ENCODE measurements at places on chromosomes 3 and 15. TPM values are rescaled to one million over a fixed set of nuclear protein-coding genes. Genes with fewer than 3 reads are reported as not detected.

The CCNDBP1 gene
- 39.0 TPM for total RNA-seq

The DENND4A gene
- total RNA-seq = 11.1 TPM

The GTF2A2 gene
- 19.0 TPM for total RNA-seq

GRCh38 chr3:118531816-118532215 lies 502.8 kb downstream of the IGSF11 start:
- no peak for DNase-seq

DNA sequence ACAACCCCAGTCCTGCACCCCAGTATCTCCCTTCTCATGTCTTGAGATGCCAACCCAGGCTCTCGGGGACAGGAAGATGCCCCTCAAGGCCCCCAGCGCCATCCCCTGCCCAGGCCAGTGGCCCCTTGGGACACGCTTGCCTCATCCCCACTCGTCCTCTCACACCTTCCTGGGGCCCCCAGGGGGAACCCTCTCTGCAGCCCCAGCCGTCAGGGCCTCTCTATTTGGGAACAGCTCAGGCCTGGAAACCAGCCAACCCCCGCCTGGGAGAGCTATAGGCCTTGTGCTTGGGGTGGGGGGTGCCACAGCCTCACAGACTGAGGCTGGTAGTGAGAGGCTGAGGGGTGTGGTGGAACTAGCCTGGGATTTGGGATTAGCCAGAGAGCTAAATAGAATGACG lies 7.8 kb downstream of the LINGO1 start:
- no peak for DNase-seq

GRCh38 chr3:113105966-113106660 lies 105.2 kb upstream of the BOC start:
- DNase-seq = no peak

GRCh38 chr3:111669926-111670630 lies 74.9 kb upstream of the ZBED2 start:
- DNase-seq = peak; percentile 41

DNA sequence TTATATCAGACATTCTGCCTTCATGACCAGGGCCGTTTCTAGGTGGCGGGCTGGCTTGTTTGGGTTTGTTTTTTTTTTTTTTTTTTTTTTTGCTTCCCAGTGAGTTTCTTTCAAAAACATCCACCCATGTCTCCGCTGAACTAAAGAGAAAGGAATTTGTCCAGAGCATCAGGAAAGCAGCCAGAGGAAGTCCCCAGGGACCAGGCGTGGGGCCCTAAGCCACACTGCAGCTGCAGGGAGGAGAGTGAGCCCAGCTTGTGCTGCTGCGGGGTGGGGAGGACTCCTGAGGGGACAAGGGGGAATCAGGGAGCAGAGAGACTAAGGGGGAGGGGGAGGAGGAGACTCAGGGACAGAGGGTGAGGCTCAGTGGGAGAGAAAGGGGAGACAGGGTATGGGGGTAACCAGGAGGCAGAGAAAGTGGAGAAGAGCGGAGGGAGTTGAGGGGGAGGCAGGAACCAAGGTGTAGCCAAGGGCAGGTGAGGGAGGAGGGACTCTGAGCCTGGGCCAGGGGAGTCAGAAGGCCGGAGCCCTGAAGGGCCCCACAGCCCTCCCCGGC lies 49.5 kb downstream of the CYP11A1 start:
- DNase-seq = no peak

- peak; percentile 22 for DNase-seq
Observed at GRCh38 chr3:30496066-30496966, 110.1 kb upstream of the TGFBR2 start.

- DNase-seq = peak; percentile 4
Observed at GRCh38 chr3:192986379-192986778, 68.7 kb upstream of the MB21D2 start.

GRCh38 chr3:71416876-71417275 lies 166.7 kb downstream of the FOXP1 start:
- no peak for DNase-seq

DNA sequence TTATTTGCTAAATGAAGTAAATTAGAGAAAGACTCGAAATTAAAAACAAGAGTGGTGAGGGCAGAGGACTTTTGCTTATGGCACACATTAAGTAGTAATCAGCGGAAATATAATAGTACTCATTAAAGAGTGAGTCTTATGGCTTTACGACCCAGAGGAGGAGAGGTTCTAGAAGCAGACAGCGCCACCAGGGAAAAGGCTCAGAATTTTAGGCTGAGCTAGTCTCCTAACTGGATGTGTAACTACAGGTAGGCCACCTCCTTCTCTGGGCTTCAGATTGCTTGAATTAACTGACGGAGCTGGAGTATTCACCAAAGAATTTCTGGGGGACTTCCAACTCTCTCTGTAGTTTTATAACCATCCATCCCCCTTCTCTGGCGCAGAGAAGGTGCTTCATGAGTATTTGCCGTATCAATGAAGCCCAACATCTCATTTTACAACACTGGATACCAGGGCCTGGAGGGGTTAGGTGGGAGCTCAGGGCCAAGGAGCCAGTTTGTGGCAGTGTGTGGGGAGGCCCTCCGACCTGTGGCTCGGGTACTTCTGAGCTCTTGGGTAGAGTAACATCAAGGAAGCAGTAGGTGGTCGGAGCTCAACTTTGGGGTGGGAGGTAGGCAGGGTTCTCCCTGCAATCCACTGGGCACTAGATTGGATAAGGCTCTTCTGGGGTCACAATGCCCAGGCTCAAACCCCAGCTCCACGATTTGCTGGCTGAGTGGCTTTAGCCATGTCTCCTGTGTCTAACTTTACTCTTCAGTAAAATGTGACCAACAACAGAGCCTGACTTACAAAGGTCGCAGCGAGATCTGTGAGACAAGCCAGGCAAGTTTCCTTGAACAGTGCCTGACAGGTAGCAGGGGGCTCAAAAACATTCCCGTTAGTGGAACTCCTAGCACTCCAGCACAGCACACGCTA lies 1.1 kb downstream of the CHCHD4 start:
- DNase-seq = no peak

DNA sequence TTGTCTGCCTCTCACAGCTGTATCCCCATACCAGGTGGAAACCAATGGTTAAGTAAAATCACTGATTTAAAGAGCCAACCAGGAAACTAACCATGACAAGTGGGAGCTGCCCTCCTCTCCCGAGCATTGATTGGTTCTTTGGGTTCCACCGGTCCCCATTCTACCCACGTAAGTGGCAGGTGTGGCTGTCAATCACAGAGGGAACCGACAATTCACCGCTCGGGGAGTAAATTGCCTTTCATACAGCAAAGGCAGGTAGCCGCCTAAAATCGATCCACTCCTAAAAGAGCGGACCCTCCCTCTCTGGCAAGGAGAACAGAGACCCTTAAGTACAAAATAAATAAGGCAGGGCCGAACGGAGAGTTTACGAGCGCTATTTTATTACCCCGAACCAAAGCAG lies 1.2 kb downstream of the ERC2 start:
- DNase-seq = peak; percentile 86

DNA sequence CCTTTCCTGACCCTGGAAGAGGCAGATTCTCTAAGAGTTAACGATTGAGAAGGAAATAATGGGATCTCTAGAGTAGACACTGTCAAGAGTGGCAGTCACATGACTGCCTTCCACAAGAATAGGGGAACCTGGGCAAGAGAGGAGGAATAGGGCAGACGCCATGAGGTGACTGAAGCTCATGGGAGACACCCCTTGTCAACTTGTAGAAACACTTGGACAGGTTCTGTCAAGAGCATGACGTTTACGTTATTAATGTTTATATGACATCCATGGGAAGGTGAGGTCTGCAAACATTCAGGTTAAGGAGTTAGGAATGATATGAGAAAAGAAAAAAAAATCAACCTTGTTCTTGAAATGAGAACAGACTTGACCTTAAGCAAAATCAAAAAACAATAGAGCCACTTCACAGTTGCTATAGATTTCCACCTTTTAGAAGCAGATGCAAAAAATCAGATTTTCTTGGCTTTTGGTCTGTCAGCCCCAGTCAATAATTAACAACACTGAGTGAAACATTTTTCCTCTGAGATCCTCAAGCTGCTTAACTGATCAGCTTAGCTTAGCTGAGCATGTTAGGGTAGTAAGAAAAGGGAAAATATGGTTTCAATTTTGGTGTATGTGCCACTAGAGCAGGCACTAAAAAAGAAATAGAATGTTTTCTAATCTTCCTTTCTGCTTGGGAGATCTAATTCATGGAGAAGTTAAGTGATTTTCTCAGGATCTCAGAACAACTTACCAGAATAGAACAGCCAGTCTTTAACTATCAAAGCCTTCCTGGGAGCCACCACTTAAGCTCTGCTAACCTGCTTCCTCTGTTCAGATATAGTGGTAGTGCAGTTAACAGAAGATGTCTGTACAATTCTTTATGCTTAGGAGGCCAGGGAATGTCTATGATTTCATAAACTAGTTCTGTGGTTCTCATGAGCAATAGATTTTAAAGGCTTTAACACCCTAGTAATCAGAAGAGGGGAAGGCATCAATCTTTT lies 116.9 kb downstream of the B3GALNT1 start:
- DNase-seq = no peak

- DNase-seq = no peak
Observed at GRCh38 chr3:149195221-149195620, 26.4 kb downstream of the CP start.

DNA sequence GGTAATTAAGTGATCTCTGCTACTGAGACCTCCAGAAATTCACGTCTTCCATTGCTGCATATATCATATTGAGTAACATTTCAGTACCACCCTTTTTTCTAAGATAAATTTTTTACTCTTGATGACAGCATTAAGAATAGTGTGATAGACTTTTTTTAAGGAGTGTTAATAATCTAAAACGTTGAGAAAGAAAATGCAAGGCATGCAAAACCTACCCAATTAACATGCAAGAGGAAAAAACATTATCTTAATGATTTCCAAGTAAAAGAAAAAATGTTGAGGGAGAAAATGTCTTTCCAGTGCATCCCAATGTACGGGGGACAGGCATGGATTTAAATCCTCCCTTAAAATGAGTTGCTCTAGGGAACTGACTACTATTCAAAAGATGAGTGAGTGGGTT lies 740 bp downstream of the CLDN16 start:
- DNase-seq = no peak

- peak; percentile 65 for DNase-seq
Observed at GRCh38 chr3:118425272-118425837, 609.3 kb downstream of the IGSF11 start.
